NCI-H526 treated with DMSO at 0.1 percent for 48 hours (cell line): ENCODE measurements at places on chromosomes 7 and 10.

DNA sequence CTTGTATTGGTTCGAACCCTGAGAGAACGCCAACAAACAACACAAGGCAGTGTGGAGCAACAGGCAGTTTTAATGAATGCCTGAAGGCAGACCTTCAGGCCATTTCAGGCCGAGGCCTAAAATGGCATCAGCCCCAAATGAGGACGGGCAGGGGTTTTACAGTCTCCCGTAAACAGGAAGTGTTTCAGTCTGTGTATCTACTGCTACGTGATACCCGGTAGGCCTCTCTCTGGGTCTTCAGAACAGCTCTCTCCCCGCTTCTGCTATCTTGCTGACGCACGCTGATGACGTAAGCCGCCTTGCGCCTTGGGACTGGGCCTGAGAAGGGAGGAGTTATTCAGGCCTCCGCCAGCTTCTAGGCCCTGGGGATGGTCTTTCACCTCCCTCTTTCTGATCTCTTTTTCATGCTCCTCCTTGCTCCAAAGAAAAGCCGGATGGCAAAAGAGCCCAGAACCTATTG lies 67.7 kb downstream of the ST8SIA6 start:
- DNase-seq = peak; percentile 75

DNA sequence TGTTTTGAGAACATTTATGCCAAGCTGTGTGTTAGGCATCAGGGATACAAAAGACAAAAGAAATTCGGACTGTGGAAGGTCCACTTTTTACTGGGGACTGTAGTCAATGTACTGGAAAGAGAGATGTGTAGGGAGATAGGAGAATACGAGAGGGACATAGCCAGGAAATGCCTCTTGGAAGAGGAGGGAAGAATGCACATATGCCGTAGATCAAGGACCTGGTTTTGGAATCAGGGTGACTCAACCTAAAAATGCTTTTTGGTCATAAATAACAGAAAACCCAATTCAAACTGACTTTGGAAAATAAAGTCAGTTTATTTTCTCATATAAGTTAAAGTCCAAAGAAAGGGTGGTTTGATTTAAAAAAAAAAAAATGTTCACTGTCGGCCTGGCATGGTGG lies 140.3 kb upstream of the TCF7L2 start:
- DNase-seq = no peak

- DNase-seq = no peak
Measured at GRCh38 chr10:132454296-132455198, 57.5 kb downstream of the PWWP2B start.

- DNase-seq = no peak
Measured at GRCh38 chr10:121448766-121449421, 149.3 kb downstream of the FGFR2 start.

DNA sequence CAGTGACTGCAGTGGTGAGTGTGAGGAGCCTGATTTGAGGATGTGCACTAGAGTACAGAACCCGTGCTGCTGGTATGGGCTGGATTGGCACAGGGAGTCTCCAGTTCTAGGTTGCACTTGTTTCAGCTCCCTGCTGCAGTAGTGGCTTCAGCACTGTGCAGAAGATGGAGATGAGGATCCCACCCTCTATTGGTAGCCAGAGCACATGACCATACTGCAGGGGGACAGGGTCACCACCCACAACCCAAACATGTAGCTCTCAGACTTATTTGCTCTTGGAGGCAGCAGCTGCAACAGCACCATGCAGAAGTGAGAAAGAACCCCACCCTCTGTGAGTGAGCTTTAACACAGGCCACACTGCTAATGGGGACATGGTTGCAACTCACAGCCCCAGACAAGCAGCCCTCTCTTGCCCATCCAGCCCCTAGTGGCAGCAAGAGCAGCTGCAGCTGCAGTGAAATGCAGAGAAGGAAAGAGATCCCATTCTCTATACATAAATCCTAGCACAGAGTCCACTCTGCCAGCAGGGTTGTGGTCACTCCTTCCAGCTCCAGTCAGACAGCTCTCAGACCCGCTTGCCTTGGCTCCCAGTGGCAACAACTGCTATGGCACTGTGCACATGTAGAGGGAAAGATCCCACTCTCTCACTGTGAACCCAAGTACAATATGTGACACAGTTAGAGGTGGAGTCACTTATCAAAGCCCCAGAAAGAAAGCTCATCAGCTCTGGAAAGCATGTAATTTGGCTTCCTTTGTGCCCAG lies 51.4 kb upstream of the SCIN start:
- DNase-seq = no peak

DNA sequence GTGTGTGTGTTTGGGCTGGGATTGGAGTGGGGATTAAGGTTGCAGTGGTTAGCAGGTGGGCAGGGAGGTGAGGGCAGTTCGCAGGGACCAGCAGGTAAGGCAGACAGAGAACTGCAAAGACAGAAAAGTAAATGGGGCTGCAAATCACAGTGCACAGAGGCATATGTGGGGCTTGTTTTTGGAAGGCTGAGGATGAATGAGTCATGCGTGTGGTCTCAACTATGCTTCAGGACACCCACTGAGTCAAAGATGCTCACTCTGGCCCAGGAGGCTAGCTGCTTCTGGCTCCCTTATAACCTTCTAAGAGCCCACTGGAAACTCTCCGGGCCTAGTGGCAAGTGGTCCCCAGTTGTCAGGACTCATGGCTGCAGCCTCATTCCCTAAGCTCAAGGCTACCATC lies 118.2 kb downstream of the ZNF248 start:
- DNase-seq = no peak
